ENCODE measurements at places on chromosomes 3 and 15. TPM values are rescaled to one million over a fixed set of nuclear protein-coding genes. Genes with fewer than 3 reads are reported as not detected.

Gene ZNF710
- total RNA-seq = 7.8 TPM

Gene SPTSSB
- not detected for total RNA-seq

Gene CLDN16
- 30.2 TPM for total RNA-seq

Gene TRPC1
- total RNA-seq = 46.7 TPM

Gene ATP8B4
- total RNA-seq = 0.30 TPM

- DNase-seq = peak; percentile 56
These were observed 296.7 kb downstream of the PTPRG start for GRCh38 chr3:61858054-61858453.

GRCh38 chr3:124588794-124589193 lies 141.5 kb upstream of the UMPS start:
- DNase-seq = no peak

DNA sequence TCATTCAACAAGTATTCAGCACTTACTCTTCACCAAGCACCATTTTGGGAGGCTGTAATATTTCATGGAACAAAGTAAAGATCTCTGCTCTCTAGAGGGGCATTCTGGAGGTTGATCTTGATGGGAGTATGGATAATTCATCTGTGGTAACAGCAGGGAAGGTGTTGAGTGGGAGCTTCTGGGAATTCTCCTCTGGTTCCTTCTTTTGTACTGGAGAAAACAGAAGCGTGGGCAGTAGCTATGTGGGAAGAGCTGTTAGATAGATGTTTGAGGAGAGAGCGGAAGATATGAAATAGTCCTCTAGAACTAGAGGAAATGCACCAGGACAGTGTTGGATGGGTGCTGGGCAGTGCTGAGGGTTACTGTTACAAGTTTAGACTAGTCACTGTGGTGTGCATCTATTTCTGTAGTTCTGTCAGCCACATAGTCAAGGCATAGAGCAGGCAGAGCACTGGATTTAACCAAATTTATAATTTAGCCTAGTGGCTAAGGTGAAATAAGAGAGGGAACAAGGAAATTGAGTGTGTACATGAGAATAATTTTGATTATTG lies 9.6 kb downstream of the NMD3 start:
- no peak for DNase-seq

DNA sequence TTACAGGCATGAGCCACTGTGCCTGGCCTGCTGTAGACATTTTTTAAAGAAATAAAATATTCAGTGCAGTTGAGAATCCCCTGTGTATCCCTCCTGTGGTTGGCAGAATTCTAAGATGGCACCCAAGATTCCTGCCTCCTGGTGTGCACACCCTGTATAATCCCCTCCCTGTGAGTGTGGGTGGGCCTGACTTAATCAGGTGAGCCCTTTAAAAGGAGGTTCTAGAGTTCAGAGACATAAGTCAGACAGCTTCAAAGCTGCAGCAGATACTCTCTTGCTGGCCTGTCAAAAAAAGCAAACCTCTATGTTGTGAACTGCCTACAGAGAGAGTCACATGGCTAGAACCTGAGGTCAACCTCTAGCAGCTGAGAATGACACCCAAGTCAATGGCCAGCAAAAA lies 7.0 kb upstream of the VIPR1 start:
- no peak for DNase-seq

- DNase-seq = no peak
These were observed 381.2 kb downstream of the GABRB3 start for GRCh38 chr15:26391567-26392194.

- DNase-seq = no peak
These were observed 112.0 kb upstream of the SLC7A14 start for GRCh38 chr3:170697908-170698307.

GRCh38 chr15:93028632-93029213 lies 60.3 kb downstream of the RGMA start:
- DNase-seq = peak; percentile 87

- no peak for DNase-seq
These were observed 6.4 kb upstream of the DNAAF4 start for GRCh38 chr15:55514414-55514850.

- no peak for DNase-seq
These were observed 20.0 kb downstream of the ENTPD3 start for GRCh38 chr3:40407007-40407406.

Data from renal cortical epithelial cell (primary cell).